ENCODE measurements at places on chromosomes 6 and 20.

GRCh38 chr20:6501061-6501460 is 266.4 kb upstream of the BMP2 start:
- no peak for DNase-seq

GRCh38 chr6:130018744-130019325 is 454 bp downstream of the L3MBTL3 start:
- DNase-seq = peak; percentile 57

DNA sequence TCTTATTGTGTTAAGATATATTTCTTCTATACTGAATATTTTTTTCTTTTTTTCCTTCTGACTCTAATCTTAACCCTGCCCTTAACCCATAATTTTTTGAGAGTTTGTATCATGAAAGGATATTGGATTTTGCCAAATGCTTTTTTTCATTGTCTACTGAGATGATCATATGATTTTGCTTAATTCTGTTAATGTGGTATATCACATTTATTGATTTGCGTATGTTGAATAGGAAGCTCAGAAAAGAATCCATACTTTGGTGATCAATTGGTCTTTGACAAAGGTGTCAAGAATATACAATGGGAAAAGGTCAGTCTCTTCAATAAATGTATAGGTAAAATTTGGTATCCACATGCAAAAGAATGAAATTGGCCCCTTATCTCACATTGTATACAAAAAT is 588.8 kb upstream of the ADGRB3 start:
- DNase-seq = no peak

DNA sequence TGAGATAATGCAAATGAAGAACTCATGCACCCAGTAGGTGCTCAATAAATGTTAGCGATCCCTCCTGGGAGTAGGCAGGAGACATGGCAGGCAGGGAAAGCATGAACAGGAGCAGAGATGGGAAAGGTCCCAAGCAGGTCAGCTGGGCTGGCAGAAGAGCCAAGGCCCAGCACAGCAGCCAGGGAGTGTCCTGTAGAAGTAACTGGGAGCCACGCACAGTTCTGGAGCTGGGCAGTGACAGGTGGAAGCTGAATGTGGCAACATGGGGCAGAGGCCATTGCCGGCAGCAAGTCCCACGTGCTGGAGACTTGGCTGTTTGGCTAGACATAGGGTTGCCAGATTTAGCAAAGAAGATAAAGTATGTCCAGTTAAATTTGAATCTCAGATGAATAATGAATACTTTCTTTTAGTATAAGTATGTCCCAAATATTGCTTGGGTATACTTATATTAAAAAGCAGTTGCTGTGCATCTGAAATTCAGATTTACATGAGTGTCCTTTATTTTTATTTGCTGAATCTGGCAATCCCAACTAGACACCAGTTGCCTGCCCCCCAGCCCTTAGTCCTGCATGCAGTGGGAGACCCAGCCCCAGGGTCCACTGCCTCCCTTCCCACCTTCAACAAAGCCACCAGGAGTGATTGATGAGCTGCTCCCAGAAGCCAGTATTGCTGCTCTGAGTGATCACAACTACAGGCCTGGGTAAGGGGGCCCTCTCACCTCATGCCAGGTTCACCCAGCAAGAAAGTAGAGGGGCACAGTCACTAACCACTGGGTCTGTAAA is 3.7 kb upstream of the LPIN3 start:
- no peak for DNase-seq

GRCh38 chr6:105485456-105485855 is 82.6 kb upstream of the PREP start:
- no peak for DNase-seq

GRCh38 chr6:114733596-114733995 is 390.8 kb upstream of the HS3ST5 start:
- no peak for DNase-seq

DNA sequence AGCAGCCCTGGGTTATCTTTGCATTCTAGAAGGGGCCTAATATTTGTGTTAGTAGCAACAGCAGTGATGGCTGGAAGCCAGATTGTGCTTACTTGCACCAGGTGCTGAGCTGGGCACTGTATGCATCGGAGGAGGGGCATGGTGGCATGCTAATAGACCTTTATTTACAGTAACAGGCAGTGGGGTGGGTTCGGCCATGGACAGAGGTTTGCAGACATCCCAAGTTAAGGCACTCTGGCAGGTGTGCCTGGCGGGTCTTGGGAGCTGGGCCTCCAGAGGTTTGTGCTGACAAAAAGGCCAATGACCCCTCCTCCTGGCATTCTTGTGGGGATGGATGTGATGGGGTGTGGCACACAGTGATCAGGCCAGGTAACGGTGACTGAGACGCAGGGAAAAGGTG is 39.0 kb upstream of the CD93 start:
- DNase-seq = no peak

DNA sequence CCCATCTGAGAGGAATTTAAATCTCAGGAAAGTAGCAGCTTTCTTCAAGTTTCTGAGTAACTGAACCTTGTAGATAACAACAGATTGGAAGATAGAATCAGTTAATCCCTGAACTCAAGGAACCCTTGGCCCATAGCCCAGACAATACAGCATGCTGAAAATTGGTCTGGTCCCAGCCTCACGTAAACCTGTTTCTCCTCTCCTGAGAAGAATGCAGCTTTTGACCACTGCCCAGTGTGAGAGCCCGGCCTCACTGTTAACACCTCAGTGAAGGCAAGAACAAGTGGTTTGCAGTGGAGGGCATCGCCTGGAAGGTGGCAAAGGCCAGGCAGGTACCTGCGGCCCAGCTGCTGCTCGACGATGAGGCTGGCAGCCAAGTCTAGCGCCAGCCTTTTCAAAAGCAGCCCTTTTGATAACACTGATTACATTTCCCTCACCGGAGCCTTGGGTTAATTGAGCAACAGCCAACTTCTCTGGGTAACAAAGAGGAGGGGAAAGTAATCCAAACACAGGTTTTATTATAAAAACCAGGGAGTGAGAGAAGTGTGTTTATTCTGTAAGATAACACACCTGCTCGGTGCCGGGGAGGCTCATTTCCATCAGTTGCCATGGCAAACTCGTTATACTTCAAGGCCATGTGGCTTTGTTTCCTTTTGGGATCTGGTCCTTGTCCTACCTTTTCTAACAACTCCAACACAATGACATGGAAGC is 54.0 kb downstream of the TRAF3IP2 start:
- no peak for DNase-seq

GRCh38 chr6:168313431-168314011 is 6.1 kb downstream of the DACT2 start:
- DNase-seq = no peak

- no peak for DNase-seq
Observed at GRCh38 chr6:47028835-47029360, 13.2 kb downstream of the ADGRF1 start.

GRCh38 chr6:31172973-31173384 is 2.5 kb upstream of the POU5F1 start:
- DNase-seq = no peak

DNA sequence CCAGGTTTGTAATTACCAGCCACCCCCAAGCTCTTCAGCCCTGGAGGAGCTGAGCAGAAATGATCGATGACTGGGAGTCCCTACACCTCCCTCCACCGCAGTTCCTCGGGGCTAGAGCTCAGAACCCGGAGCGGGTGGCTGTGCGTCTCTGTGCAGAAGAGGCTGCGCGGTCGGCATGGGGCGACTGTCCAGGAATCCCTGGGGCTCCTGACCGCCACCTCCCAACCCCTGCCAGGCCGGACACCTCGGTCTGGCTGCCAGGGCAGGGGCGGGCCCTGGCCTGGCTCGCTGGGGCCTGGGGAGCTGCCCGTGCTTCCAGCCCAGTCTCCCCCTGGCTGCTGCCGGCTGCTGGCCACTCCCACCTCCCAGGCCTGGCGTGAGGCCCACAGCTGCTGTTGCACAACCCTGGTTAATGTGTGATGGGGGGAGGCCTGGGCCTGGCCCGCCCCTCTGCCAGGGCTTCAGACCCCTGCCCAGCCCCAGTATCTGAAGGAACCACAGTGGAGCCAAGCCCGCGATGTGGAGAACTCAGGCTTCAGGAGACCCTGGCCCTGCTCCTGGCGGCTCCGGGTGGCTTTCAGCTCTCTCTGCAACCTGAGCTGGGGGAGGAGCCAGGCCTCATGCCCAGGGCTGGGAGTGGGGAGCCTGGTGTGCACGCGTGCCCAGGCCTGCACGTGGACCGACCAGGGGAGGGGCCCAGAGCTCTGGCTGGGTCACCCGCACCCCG is 1.2 kb downstream of the SLC2A4RG start:
- peak; percentile 60 for DNase-seq

GRCh38 chr6:15995493-15995892 is 133.4 kb upstream of the MYLIP start:
- no peak for DNase-seq

DNA sequence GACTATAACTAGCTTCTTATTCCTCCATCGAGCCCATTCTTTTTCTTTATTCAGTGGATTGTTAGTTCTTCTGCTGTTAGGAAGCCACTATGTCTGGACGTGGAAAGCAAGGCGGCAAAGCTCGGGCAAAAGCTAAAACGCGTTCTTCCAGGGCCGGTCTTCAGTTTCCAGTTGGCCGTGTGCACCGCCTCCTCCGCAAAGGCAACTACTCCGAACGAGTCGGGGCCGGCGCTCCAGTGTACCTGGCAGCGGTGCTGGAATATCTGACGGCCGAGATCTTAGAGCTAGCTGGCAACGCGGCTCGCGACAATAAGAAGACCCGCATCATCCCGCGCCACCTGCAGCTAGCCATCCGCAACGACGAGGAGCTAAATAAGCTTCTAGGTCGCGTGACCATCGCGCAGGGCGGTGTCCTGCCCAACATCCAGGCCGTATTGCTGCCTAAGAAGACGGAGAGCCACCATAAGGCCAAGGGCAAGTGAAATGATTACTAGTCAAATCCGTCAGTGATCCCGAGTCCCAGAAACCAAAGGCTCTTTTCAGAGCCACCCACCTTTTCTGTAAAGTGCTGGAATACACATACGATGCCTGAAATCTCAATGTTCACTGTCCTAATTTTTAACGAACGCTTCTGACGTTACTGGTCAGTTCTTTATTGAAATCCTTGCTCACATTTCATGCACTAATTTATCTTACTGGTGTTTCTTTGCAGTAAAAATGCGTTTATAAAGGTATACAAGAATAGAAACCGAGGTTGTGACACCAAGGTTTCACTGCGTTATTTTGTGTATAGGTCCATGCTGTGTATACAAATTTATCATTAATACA is 129.9 kb downstream of the HFE start:
- DNase-seq = peak; percentile 90

- DNase-seq = no peak
Observed at GRCh38 chr6:119325559-119326265, 23.8 kb downstream of the MAN1A1 start.

- no peak for DNase-seq
Observed at GRCh38 chr20:20561841-20562240, 150.6 kb downstream of the RALGAPA2 start.

DNA sequence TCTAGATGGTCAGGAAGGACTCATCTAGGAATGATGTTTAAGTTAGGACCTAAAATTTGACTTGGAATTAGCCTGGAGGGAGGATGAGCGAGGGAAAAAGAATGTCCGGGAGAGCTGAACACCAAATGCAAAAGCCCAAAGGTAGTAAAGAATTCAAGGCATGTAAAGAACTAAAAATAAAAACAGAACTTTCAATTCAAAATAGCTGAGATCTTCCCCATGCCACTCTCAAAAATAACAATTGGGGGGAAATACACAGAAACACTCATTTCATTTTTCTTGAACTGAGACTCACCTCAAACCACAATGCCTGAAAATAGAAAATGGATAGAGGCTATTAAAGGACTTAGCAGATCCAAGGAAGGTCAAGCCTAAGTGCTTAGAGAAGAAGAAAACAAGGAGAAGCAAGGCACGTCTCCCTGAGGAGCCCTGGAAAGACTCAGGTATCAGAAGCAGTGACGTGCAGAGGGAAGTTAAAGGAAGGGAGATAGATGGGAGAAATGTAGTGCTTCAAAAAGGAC is 10.4 kb downstream of the PXT1 start:
- no peak for DNase-seq

- DNase-seq = no peak
Observed at GRCh38 chr6:36700831-36701230, 3.2 kb downstream of the RAB44 start.

DNA sequence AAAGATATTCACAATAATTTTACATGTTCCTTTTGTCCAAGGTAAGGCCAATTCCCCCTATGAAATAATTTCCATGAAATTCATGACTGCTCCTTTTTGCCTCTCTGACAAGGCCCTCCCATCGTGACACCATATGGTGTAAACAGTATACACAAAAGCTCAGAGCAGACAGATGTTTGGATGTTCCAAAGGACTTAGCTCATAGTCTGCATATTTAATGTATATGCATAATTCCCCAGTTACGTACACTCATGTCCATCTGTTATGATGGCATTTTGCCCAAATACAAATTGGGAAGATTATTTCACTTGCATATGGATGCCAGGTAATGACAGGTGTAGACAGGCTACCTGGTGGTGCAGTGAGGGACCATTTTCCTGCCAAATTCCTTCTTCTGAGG is 376.5 kb downstream of the KHDRBS2 start:
- no peak for DNase-seq

GRCh38 chr6:17086469-17086868 is 15.4 kb upstream of the STMND1 start:
- peak; percentile 22 for DNase-seq

DNA sequence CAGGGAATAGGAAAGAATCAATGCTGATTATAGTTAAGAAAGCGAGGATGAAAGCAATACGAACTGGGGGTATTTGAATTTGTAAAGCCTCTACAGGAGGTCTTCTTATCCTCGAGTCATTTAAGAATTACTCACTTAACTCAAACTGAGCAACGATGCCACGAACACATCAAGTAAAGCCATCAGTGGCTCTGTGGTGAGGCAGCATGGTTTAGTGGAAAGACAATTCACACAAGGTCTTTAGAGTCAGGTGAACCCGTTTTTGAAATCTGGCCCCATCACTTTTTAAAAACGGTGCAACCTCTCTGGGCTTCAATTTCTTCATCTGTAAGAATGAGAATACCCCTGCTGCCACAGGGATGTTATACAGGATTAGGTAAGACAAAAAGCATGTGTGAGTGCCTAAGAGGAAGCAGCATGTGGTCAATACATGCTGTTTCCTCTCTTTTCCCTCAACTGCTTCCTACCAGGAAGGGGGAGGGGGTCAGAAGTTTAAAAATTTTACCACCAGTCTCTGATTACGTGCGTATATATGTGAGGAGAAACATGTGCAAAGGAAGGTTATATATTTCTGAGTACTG is 162.0 kb downstream of the BTBD9 start:
- no peak for DNase-seq

- no peak for DNase-seq
Observed at GRCh38 chr6:96015518-96016333, at the start of gene FUT9. TSS of gene FUT9 (plus strand) at chr6:96015974. CDS start at chr6:96203156, 187,182 bp downstream.

GRCh38 chr6:160832422-160832821 is 130.4 kb downstream of the PLG start:
- no peak for DNase-seq

DNA sequence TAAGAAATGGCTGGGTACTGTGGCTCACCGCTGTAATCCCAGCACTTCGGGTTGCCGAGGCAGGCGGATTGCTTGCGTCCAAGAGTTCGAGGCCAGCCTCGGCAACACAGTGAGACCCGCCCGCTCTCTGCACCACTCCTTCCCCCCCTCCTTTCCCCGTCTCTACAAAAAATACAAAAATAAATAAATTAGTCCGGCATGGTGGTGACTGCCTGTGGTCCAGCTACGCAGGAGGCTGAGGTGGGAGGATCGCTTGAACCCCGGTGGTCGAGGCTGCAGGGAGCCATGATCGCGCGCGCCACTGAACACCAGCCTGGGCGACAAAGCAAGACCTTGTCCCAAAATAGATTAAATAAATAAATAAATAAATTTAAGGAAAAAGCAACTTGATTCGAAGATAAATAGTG is 448 bp upstream of the RNF114 start:
- DNase-seq = no peak
